ENCODE measurements at places on chromosomes 3 and 15. TPM values are rescaled to one million over a fixed set of nuclear protein-coding genes. Genes with fewer than 3 reads are reported as not detected.

The CFAP100 gene
- not detected for total RNA-seq

The TM4SF1 gene
- 0.29 TPM for total RNA-seq

The RTP1 gene
- total RNA-seq, result not detected

The GOLGA8J gene
- total RNA-seq, result not detected

The XCR1 gene
- total RNA-seq, result 0.05 TPM

The GP5 gene
- 1.9 TPM for total RNA-seq

The EIF4G1 gene
- 410 TPM for total RNA-seq

The BCHE gene
- not detected for total RNA-seq

The CCR1 gene
- total RNA-seq, result 78.2 TPM

The C3orf20 gene
- 0.24 TPM for total RNA-seq

The CXCR6 gene
- total RNA-seq, result 91.7 TPM

The ITIH4 gene
- 15.2 TPM for total RNA-seq

The GOLGA6L7 gene
- total RNA-seq, result not detected

The CCDC54 gene
- total RNA-seq, result not detected

The LRTM1 gene
- total RNA-seq, result not detected

The CDCP1 gene
- 2.1 TPM for total RNA-seq

The SLC12A1 gene
- not detected for total RNA-seq

The STRA6 gene
- 0.17 TPM for total RNA-seq

The TM4SF18 gene
- not detected for total RNA-seq

The SPRED1 gene
- 0.12 TPM for total RNA-seq

The ATP10A gene
- 51.9 TPM for total RNA-seq

The GTF2A2 gene
- total RNA-seq, result 137 TPM

The DHX36 gene
- 81.8 TPM for total RNA-seq

The BNC1 gene
- not detected for total RNA-seq

The ARGFX gene
- total RNA-seq, result not detected

The MUC13 gene
- total RNA-seq, result not detected

The CD86 gene
- 5.4 TPM for total RNA-seq

The NR2E3 gene
- total RNA-seq, result not detected
